ENCODE measurements at places on chromosomes 4 and X.
A peak's percentile ranks its signal among the peaks of the same experiment; 100 is the strongest.

DNA sequence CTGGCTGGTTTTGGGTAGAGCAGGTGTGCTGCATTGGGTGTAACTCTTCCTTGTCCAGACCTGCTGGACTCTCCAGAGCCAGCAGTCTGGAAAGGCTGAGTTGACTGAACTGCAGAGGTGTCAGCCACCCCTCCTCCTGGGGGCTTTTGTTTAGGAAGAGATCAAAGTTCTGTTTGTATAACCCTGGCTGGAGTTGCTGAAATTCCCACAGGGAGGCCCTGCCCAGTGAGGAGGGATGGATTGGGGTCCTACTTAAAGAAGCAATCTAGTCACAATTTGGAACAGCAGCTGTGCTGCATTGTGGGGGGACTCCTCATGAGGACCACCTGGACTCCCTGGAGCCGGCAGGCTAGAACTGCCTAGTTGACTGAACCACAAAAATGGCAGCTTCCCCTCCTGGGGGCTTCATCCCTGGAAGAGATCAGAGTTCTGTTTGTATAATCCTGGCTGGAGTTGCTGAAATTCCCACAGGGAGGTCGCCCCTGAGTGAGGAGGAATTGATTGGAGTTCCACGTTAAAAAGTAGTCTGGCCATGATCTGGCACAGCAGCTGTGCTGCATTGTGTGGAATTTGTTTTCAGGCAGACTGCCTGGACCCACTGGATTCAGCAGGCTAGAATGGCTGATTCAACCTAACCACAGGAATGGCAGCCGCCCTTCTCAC lies 264.9 kb upstream of the ZC4H2 start:
- no peak for DNase-seq

- no peak for DNase-seq
These were observed 349.9 kb downstream of the FBXW7 start for GRCh38 chr4:152185786-152186550.

DNA sequence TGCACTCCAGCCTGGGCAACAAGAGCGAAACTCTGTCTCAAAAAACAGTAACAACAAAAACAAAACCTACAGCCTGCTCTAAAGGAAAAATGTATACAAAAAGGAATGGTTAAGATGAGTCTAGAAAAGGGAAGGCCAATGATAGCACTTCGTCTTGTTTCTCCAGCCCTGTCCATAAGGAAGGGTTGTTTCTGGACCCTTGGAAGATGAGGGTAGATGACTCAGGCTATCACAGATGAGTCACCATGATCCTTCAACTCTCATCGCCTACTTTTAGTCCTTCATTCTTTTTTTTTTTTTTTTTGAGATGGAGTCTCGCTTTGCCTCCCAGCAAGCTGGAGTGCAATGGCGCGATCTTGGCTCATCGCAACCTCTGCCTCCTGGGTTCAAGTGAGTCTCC lies 8.8 kb downstream of the PLA2G12A start:
- DNase-seq: peak; percentile 45

- no peak for DNase-seq
These were observed 21.9 kb upstream of the MAD2L1 start for GRCh38 chr4:120088507-120088906.

DNA sequence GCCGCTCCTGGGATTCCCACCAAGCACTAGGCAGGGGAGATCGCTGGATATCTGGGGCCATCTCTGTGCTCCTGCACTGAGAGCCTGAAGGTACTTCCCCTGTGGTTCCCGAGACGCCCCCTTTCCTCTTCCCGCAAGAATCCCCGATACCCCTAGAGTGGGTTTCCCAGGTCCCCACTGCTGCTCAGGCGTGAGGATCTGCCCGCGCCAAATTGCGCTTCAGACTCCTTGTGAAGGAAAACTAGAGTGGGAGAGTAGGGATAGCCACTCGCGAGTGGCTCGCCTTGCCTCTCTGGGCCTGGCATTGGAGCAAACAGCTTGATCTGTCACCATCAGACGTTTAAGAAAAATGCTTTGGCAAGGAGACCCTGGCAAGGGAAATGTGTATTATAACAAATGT lies 1.5 kb downstream of the IL1RAPL2 start:
- no peak for DNase-seq

GRCh38 chrX:13051167-13051528 lies 6.7 kb upstream of the FAM9C start:
- DNase-seq: no peak

- peak; percentile 66 for DNase-seq
These were observed 199.9 kb upstream of the MAB21L2 start for GRCh38 chr4:150382028-150382427.

DNA sequence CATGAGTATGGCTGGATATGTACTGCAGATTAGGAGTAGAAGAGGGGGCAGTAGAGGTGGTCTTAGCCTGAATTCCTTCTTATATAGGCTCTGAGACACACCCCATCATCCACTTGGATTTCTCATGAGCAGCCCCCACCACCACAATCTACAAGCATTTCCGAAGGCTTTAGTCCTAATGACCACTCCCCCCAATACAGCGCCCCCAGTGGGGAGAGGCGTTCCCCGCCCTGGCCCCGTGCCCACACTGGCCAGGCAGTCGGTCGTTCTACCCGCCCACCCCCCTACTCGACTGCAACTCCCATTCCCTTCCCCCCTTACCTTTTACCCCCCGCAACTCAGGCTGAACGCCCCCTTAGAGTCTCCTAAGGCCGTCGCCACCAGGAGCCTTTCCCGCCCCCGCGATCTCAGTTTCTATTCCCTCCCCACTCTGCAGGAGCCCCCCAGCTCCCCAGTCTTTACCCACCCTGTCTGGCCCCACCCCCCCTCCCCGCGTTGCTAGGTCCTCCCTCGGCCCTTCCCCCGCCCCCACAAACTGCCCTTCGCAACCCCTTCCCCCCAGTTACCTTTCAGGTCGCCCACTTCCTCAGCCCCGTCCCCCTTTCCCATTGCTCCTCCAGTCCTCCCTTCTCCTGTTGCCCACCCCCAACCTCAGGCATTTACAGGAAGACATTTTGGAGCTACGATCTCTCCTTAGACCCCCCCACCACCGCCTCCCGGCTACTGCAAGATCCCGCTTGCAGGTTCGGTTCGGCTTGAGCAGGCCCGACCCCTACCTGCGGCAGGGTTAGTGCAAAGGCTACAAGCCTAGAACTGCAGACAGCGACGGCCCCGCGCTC lies 468 bp downstream of the ZMYM3 start:
- DNase-seq: peak; percentile 13
